Naive thymus-derived CD8-positive, alpha-beta T cell (primary cell): ENCODE measurements at places on chromosomes 12 and 14. TPM values are rescaled to one million over a fixed set of nuclear protein-coding genes. Genes with fewer than 3 reads are reported as not detected.

KNTC1 gene
- total RNA-seq: 30.9 TPM

RTL1 gene
- not detected for total RNA-seq

RIMBP2 gene
- not detected for total RNA-seq

BDKRB2 gene
- total RNA-seq: not detected

KLHL28 gene
- 39.5 TPM for total RNA-seq
